ENCODE measurements at places on chromosomes 6 and 20.

- no peak for DNase-seq
Observed at GRCh38 chr6:47076422-47077344, 34.6 kb upstream of the ADGRF1 start.

GRCh38 chr6:152745509-152746171 is 5.0 kb upstream of the VIP start:
- no peak for DNase-seq

DNA sequence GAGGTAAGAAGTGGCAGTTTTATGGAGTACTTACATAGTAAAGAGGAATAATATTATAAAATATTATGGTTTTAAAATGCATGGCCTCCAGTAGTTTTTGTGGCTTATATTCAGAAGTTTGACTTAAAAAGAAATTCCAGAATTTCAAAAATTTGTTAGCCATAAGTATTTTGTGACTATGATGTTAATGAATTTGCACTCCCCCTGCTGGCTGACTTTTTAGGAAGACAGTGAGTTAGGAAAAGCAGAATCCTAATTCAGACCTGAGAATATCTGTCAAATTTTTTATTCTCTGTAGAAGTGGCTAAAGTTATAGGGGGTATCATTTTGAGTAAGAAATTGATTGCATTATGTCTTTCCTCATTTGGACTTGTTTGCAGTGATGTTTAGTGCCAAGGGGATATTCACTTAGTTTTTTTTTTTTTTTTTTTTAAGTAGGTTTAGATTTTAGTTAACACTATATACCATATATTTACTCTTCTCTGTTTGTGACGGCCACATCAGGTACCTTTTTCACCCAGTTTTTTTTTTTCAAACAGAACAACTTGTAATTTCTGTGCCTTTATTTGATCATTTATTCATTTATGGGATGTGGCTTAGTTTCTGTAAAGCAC is 40.8 kb downstream of the ZFAND3 start:
- no peak for DNase-seq

DNA sequence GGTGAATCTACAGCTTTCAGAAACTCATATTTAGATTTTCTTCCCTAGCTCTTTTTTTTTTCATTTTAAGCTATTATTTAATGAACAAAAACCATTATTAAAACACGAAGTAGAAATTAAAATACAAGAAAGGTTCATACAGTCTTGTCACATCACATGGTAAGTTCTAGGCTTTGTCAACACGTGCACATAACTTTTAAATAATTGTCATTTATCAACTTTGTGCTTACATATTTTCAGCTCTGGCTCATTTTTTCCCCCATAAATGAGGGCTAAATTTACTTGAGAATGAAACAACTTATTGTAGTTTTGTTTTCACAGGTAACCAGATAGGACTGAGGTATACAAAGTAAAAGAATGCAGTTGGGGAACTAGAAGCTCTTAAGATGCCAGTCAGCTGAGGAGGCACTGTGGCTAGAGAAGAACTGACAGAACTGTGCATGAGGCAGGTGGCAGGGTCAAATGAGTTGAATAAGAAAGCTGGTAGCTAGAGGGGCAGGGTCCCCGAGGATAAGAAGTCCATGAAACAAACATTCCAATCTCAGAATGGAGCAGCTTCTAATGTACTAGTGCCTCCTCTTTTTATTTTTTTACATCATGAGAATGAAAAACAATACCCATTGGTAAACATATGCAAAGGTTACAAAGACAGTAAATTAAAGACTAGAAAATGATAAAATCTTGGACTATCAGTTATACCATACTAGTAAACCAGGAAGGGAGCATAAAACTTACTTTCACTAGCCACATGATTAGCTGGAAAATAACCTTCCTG is 141.5 kb downstream of the MYB start:
- DNase-seq: peak; percentile 12

GRCh38 chr6:364609-365540 is 26.7 kb upstream of the IRF4 start:
- DNase-seq: no peak

- no peak for DNase-seq
Observed at GRCh38 chr6:3352678-3353077, 93.9 kb downstream of the PSMG4 start.

GRCh38 chr6:82878812-82879211 is 186.8 kb downstream of the UBE3D start:
- DNase-seq: no peak

GRCh38 chr6:47633141-47633540 is 65.2 kb upstream of the ADGRF4 start:
- no peak for DNase-seq

GRCh38 chr6:4941782-4942672 is 61.8 kb downstream of the RPP40 start:
- DNase-seq: peak; percentile 87

DNA sequence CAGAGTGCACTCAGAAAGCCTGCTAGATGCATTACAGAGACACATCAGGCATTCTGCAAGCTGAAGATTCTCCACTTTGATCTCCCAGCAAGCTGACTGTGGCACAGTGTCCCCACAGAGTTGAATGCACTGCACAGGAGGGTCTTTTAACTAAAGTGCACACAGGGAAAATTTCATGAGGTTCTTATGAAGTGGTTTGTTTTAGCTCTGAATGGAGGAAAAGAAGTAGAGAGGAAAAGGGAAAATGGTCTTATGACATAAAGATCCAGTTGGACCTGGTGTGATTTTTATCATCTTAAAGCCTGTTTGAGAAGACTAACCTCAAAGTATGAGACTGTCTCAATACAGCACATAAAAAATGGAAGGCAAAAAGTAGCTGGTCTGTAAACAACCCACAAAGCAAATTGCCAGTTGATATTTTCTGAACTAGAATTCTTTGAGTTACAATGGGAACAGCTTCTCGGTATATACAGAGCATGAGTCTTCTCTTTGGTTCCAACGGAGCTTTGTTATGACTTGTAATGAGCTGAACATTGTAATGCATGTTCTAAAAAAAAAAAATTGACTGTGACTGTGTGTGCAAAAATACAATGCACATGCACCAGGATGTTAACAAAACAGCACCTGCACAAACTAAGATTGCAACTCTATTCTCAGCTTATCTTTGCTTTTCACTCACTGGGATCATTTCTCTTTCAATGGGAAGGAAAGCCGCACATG is 383.0 kb upstream of the ID4 start:
- DNase-seq: no peak

DNA sequence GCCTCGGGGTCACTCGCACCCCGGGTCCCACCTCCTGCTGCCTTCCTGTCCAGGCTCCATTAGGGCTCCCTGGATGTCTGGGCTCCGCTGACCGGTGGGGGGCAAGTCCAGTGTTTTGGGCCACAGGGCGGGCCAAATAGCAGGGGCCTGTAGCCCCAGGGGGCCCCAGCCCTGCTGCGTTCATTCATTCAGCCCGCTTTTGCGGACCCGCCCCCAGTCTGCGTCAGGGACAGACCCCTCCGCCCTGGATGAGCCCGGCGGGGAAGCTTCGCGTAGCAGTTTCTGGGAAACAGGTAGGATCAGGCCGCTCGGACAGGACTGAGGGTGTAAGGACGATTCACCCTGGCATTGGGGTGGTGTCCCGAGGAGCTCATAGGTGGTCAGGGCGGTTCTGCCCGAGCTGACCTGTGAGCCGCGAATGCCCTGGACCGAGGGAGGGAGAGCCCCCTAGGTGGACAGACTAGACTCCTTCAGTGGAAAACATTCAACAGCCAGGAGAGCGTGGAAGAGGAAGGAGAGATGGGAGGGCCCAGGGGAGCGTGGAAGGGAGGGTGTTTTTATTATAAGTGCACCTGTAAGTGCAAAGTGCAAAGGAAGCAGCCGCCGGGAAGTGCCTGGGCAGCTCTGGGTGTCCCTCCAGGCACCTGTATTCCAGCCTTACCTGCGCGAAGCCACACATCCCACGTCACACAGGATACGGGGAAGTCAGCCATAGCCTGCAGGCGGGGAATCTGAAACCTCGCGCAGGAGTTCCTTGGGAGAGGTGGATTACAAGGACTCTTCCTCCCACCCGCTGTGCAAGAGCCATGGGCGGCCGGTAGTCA is 662 bp downstream of the ENTPD6 start:
- DNase-seq: peak; percentile 23

GRCh38 chr6:106977246-106977645 is 2.7 kb upstream of the CD24 start:
- DNase-seq: no peak

- no peak for DNase-seq
Observed at GRCh38 chr20:38126932-38127621, 38.0 kb downstream of the TGM2 start.

- DNase-seq: peak; percentile 21
Observed at GRCh38 chr6:130029163-130029562, 10.8 kb downstream of the L3MBTL3 start.

DNA sequence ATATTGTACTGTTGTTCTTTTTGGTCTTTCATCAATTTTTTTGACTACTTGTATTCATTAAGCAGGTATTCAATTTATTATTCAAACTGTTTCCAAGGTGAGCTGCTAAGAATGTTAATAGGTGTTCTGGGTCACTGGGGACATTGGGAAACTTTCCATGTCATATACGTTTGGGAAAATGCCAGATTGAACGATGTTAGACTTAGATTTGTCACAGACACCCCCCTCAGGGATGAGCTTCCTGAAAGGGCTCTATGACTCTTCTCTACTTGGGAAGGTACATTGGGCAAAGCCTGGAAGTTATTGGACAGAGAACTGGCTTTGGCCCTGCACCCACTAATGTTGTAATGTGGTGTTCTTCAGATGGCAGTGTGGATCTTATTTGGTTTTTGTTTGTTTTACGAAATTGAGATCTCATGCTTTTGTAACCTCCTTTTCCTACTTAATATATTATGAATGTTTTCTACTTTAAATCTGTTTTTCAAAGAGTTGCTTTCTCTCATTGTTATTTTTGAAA is 42.1 kb downstream of the PLCB4 start:
- DNase-seq: no peak

DNA sequence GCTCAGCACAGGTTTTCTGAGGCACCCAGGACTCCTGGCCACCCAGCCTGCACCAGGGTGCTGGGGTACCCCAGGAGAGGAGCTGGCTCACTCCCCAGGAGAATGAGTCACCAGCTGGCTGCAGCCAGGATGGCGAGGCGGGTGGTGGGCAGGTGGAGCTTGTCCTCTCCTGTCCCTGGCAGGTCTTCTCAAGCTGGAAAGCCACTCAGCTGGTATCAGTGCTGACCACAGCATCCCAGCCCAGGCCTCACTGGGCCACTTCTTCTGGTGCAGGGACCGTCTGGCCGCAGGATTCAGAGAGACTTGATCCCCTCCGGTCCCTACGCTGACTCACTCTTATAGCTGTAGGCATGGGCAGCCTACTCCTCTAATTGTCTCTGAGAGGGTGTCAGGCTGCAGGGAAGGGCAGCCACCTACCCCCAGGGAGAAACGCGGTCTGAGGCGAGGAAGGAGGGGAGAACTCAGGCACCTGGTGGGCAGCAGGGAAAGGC is 22.2 kb downstream of the TFEB start:
- DNase-seq: no peak

DNA sequence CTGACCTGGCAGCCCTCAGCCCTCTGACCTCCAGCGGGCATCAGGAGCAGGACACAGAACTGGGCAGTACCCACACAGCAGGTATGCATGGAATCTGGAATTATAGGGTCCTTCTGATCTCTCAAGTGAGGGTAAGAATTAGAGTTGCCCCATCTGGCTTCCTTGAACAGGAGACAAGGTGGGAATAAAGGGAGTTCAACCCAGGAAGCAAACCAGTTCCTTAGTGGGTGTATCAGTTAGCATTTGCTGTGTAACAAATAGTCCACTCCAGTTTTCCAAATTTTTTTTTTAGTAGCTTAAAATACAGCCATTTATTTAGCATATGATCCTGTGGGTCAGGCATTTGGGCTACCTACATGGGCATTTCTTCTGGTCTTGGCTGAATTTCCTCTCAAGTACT is 15.7 kb downstream of the MAVS start:
- no peak for DNase-seq

GRCh38 chr6:157099912-157100593 is 223.3 kb downstream of the TMEM242 start:
- peak; percentile 88 for DNase-seq

DNA sequence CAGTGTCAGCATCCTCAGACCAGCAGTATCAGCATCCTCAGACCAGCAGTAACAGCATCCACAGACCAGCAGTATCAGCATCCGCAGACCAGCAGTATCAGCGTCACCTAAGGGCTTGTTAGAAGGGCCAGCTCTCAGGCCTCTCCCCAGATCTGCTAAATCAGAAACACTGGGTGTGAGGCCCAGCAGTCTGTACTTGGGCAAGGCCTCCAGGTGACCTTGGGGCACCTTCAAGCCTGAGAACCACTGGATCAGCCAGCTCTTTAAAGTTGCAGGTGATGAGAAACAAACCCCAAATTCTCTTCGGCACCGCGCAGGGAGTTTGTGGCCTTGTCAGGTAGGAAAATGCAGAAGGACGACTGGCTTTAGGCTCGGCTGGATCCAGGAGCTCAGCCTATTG is 290.5 kb upstream of the CDH4 start:
- DNase-seq: no peak

- no peak for DNase-seq
Observed at GRCh38 chr20:51393571-51393970, 148.9 kb downstream of the NFATC2 start.

- no peak for DNase-seq
Observed at GRCh38 chr6:90227673-90228072, 69.0 kb downstream of the BACH2 start.

Measured in activated CD4-positive, alpha-beta T cell treated with anti-CD3 and anti-CD28 coated beads, Interleukin-2, Interleukin-6, amounts not matched to agents 100 ng/mL and 50 ng/mL, durations not matched to agents 16 hours and 8 hours (primary cell).